Islet precursor cell (in vitro differentiated cells): ENCODE measurements at places on chromosomes 6 and 20.

- DNase-seq: no peak
These were observed 16.9 kb downstream of the LRRC1 start for GRCh38 chr6:53811746-53812145.

GRCh38 chr6:123434186-123434585 is 202.6 kb downstream of the TRDN start:
- no peak for DNase-seq

GRCh38 chr6:79010422-79010821 is 67.6 kb downstream of the PHIP start:
- DNase-seq: no peak

DNA sequence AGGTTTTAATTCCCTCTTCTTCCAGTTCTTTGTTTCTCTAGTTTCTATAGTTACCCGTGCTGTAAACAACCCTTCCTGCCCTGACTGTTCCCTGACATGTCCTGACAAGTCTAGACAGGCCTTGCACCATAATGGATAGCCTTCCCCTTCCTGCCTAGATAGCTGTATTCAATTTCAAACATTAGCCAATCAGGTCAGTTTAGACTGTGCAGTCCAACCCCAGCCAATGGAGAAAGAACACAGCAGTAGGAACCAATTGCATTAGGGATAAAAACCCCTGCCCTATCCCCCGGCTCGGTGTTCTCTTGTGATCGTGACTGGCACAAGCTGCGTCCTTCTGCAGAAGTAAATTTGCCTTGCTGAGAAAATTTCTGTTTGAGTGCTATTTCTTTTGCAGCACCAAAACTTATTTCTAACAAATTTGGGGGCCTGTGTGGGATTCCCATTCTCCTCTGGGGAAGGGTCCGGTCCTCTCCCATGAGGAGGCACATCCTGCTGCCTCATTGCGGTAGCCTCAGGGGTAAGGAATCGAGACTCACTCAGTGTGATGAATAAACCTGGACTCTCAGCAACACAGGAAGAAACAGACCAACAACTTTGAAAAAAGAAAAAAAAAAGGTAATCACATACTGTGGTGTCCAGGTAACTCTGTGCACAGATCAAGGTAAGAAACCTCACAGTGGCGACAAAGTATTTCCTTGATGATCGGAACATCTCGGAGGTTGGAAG is 248.7 kb upstream of the ECI2 start:
- DNase-seq: peak; percentile 90

GRCh38 chr6:105873799-105874198 is 212.3 kb upstream of the PRDM1 start:
- DNase-seq: no peak

GRCh38 chr6:142702501-142703460 is 242.2 kb downstream of the HIVEP2 start:
- DNase-seq: no peak

DNA sequence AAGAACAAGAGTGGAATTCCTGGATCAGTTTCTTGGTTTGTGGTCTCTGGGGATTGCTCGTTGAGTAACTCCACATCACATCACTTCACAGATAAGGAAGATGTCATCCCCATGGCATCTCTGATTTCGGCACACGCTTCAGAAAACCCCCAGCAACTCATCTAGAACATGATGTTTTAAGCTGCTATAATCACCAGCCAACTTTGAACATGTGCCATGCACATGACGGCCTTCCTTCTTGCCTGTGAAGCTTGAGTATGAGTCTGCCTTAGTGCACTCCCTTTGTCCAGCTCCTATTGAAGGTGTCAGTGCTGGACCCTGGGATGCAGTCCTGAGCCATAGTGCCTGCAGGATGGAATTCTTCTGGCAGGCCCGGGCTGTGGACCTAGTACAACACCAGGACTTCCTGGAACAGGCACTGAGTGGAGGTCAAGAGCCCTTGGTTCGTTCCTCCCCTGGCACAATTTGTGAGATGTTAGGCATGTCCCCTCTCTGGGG is 231.5 kb upstream of the SUPT3H start:
- DNase-seq: no peak

DNA sequence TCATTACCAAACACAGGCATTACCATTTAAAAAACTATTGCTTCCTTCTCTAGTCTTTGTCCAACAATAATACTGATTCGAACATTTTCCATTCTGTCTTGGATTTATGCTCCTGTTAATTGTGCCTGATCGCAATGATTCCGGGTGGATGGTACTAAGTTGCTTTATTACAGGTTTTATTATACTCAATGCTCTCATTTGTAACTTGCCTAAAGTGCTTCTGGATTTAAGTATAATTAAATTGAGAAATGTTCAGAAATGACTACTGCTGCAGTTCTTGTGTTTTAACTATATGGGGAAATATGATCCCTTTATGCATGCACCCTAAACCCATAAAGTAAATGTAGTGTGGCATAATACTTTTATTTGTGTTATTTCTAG is 7.2 kb downstream of the TFAP2A start:
- DNase-seq: no peak

- no peak for DNase-seq
These were observed 61.1 kb downstream of the NFATC2 start for GRCh38 chr20:51481341-51481914.

DNA sequence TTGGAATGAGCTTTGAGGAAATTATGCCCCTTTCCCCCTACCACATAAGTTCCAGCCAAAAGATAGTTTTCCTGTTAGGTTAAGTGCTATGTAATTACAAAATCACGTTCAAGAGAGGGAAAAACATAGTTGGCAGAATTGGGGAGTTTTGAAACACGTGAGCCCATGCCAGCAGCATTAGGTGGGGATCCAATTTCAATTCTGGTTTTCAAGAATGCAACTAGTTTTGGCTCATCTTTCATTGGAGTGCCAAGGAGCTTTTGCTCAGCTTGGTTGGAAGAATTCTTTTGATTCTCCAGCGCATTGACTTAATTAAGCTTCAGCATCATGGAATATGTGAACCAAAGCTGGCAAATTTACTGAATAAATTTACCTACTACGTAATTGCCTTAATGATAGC is 95.9 kb downstream of the SAMD5 start:
- DNase-seq: no peak

- no peak for DNase-seq
These were observed 55.1 kb downstream of the SAMD3 start for GRCh38 chr6:130167655-130168054.

GRCh38 chr20:4608861-4609260 is 112.8 kb upstream of the PRND start:
- DNase-seq: no peak

- DNase-seq: no peak
These were observed 187.6 kb downstream of the SOX4 start for GRCh38 chr6:21781128-21781527.

GRCh38 chr6:165861226-165861625 is 198.2 kb upstream of the PDE10A start:
- no peak for DNase-seq

GRCh38 chr6:147903321-147903720 is 394.8 kb downstream of the SAMD5 start:
- DNase-seq: no peak

DNA sequence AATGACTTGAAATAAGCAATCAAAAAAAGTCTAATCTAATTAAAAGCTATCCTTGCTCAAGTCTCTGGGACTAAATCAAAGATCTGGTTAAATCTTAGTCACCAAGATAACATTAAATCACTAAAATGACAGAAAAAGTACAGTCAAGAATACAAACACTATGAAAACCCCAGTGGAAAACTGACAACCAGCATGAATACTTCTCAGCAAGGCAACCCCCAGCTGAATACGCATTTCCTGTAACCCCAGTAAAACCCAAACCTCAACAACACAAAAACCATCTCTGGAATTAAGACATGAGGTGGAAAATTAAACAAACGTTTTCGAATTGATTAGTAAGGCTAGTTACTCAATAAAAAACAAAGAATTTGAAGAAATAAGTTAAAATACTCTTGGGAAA is 23.7 kb upstream of the ZC3H12D start:
- DNase-seq: no peak

DNA sequence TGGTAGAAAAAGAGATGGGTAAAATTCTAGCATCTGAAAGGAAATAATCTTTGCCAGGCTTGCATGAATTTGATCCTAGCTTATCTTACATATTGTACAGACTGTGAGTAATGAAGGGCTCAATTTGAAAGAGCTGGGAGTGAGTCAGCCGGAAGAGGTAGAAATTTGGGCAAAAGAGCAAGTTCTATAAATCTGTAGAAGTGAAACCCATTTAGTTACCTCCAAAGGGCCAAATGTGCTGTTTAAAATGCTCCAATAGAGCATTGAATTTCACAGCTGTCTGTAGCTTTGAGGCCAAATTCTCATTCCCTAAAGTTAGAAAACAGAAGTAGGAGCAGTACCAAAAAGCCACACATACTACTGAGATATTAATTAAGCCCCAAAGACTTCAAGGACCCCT is 466.1 kb downstream of the BTBD3 start:
- DNase-seq: no peak

GRCh38 chr6:11008821-11009220 is 35.3 kb downstream of the ELOVL2 start:
- no peak for DNase-seq

DNA sequence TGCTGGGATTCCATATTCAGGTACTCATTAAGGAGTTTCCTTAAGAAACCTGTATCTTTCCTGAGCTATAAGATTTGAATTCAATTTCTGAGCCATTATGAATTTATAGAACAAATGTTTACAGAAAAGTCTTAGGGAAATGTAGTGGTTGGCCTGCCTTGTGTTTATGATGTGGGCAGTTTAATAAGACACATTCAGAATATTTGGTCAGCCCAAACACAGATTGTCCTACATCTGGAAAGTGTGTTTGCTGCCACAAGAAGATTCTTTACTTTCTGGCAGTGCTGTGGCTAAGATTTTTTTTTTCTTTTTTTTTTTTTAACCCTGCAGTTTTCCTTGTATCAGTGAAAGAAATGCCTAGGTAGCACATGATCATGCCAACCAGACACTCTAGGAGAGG is 15.2 kb downstream of the TBX18 start:
- DNase-seq: no peak

GRCh38 chr20:41318271-41318649 is 729 bp upstream of the ZHX3 start:
- no peak for DNase-seq

GRCh38 chr6:2913621-2914317 is 10.7 kb upstream of the SERPINB9 start:
- DNase-seq: peak; percentile 43

DNA sequence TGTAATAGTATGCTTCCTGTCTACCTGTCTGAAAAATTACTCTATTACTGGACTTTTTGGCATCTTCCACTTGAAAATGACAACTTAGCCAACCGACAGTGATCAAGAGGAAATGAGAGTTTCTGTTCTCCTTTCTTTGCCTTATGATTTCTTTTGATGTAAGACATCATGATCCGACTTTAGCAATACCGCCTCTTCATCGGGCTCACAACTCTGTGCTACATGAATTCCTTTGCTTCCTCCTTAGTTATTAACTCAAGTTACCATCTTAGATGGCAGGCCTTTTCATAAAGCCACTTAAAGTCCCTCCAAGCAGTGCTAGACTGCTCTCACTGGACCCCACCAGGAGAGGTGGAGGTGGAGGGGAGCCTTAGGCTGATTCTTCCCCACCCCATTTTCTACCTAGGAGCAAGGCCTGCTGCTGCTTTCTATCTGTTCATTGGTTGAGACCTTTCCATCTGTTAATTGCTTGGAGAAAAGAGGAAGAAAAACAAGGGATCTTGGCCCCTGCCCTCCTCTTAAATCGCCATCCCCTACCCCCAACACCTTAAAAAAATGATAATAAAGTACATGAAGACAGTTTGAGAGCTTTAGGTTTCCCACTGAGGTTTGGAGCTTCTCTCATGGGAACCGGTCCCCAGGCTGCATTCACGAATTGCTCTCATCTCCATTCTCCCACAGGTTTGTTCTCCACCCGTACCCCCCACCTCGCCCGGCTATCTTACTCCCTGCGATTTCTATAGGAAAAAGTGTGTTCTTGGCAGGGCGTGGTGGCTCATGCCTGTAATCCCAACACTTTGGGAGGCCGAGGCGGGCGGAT is 21.6 kb upstream of the MCM3 start:
- peak; percentile 13 for DNase-seq

DNA sequence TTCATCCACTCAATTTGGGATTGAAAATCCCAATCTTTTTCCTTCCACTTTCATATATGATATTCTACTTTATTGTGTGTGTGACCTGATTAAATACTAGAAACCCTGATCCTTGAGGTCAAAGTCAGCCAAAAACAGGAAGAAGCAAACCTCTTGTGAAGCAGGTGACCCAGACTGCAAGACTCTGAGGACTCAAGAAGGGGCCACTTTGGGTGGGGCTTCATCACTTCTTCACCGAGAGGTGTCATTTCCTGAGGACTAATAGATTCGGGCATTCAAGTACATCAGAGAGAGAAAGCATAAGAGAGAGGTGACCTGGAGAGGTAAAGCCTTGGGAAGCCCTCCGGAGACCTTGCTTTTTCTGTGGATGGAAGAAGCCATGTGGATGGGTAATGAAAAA is 129.0 kb downstream of the CFAP61 start:
- no peak for DNase-seq

GRCh38 chr20:38894091-38894847 is 31.9 kb upstream of the FAM83D start:
- no peak for DNase-seq
